C1 segment of cervical spinal cord (tissue), 14 donors: ENCODE measurements at places on chromosomes 5 and 9.

- no peak for DNase-seq
Measured at GRCh38 chr5:9233712-9234111, 312.2 kb downstream of the SEMA5A start.

DNA sequence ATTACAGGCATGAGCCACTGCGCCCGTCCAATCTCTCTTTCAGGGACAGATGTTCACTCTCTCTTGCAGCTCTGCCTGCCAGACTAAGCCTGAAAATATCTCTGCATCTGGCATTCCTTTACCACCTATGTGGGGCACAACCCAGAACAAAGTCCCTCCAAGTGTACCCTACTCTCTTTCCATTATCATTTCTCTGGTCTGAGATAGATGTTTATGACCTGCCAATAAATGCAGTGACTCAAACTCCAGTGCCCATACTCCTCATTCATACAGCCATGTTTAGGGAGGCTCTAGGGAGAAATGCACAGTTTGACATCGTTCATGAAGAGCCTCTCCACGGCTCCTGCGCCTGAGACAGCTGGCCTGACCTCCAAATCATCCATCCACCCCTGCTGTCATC is at the start of gene BTNL3:
BTNL3 (plus strand) TSS at position 255 of the 400 bp plus-strand sequence. CDS start 183 bp downstream, outside the sequence.
- DNase-seq = no peak

GRCh38 chr9:93824386-93825294 is 130.5 kb downstream of the BARX1 start:
- no peak for DNase-seq

DNA sequence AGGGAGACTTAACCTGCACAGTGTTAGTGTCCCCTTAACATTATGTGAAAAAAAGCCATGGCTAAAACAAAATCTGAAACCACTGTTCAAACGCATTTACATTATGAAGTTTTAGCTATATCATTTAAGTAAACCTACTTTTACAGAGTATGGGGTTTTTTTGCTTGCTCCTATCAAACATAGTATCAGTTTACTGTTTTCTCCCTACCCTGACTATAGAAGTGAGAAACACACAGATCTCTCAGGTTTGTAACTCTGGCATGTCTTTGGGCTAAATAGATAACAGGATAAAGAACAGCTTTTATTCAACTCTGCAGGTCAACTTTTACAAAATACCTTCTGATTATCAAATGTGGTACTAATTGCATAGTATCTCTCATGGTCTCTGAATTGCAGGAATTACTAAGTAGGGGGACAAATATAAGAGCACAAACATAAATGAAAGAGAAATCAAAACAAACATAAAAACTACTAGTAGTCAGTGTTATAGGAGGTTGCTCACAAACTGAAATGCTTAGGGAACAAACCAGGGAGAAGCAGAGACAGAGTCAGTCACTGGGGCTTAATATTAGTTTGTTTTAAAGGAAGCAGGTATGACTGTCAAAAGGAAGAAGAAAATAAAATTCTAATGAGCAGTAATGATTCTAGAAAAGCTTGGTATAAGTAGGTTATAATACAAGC is 155.8 kb downstream of the MLLT3 start:
- DNase-seq = no peak

- DNase-seq = no peak
Measured at GRCh38 chr9:35029241-35029640, 39.7 kb downstream of the DNAJB5 start.

GRCh38 chr5:156528673-156529072 is 201.7 kb downstream of the SGCD start:
- no peak for DNase-seq
